ENCODE measurements at places on chromosomes 1 and 21. TPM values are rescaled to one million over a fixed set of nuclear protein-coding genes. Genes with fewer than 3 reads are reported as not detected.

Gene CHIA
- not detected for total RNA-seq

Gene THBS3
- 4.1 TPM for total RNA-seq

Gene IGSF21
- total RNA-seq: not detected

DNA sequence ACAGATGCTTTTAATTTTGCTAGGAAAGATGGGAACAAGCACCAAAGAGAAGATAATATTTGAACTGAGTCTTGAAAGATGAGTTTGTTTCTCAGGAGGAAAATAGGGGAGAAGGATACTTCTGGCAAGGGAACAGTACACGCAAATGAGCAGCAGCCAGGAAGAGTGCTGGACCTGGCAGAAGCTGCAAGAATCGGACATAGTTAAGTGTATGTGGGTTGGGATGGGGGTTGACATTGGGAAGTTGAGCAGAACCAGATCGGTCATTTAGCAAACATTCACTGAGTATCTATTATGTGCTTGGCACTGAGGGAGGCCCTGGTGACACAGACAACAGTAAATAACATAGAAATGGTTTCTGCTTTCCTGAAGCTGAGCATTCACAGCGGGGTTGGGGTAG, 198.8 kb downstream of the PLPP3 start:
- H3K27me3 ChIP-seq: peaks cover 8% of the 10 kb centered on the region
- no peak overlapping the region for H3K4me3 ChIP-seq
- no peaks in the 10 kb centered on the region for H3K36me3 ChIP-seq
- no peak overlapping the region for H3K27ac ChIP-seq
